RKO (cell line): ENCODE measurements at places on chromosomes 13 and 19.
A peak's percentile ranks its signal among the peaks of the same experiment; 100 is the strongest.

DNA sequence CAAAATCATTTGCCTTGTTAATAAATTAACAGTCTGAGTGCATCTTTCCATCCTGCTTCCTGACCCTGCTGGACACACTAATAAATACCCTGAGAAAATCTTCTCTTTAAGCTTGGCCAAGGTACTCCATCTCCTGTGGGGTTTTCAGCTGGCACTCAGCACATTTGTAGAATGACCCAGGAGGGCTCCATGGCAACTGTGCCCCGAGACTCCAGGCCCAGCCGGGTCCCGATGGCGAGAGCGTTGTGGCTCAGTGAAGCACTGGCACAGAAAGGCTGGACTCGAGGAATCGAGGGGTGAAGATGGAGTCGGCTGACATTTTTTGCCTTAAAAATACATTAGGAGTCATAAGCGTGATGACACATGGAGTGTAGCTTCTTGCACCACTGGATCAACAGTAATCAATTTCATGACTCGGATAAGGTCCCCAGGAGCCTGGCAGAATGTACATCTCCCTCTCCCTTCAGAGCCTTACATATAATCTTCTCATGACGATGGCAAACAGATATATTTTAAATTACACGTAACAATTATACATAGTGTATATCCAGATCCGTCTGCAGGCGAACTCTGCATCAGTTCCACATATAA lies 85.4 kb downstream of the SLC7A1 start:
- DNase-seq, result peak; percentile 48

- no peak for DNase-seq
Measured at GRCh38 chr13:42906257-42906656, 85.8 kb downstream of the EPSTI1 start.

DNA sequence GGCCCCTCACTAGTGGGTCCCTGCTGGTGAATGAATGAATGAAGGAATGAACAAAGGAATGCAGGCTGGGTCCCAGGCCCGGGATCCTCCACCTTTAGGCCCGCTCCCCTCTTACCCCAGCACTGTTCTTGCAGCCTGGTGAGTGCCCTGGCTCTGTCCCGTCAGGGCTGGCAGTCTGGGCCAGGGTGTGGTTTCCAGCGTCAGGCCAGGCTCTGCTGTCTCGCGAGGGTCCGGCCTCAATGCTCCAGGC lies 317 bp downstream of the LYL1 start:
- no peak for DNase-seq

DNA sequence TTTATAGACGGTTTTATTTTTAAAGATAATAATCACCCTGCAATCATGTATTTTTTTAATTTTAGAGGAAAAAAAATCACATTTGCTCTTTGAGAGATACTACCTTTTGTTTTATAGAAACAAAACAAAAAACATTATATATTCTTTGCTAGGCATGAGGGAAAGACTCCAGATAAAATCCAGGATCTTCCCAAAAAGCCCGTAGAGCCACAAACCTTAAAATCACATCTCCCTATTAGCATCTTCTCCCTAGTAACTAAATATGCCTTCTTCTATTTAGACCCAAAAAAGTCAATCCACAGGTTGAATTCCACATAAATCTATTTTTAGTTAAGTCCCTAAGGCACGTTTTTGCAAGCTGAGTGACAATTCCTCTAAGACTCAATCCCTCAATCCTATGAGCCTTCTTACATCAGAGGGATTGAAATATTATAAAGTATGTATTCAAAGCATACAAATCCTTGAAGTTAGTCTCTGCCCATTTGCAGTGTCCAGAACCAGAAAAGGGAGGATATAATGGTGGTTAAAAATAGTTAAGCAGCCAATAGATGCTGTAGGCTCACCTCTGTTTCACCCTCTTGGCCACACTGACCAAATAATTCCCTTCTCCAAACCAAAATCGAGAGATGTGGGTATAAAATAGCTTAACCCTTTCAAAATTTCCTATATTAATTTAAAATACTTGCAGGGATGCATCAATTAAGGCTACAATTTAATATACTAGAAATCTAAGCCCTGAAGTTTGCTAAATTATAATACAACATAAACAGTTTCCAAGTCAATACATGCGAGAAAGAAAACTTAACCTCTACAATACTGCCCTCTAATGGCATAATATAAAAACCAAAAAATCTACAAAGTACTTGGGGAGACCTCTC lies 64.0 kb downstream of the SERP2 start:
- peak; percentile 80 for DNase-seq

DNA sequence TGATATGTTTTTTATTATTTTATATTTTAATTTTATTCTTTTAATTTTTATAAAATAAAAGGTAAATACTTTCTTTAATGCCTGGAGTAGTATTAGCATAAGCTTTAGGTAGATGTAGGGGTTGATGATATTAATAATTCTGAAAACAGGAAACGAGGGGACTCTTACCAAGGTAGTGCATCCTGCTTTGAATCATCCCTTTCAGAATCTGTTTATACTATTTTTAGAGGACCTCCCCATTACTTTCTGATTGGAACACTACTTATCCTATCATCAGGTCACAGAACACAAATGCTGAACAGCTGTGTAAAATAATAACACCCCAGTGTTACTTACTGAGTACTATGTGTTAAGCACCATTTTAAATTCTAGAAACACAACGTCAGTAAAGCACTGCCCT lies 27.3 kb downstream of the COG6 start:
- DNase-seq, result no peak

- DNase-seq, result no peak
Measured at GRCh38 chr19:9009935-9010651, at the start of gene MUC16. TSS of gene MUC16 (minus strand) at chr19:9010409.

GRCh38 chr19:46992699-46993535 lies 26.7 kb upstream of the NPAS1 start:
- no peak for DNase-seq

DNA sequence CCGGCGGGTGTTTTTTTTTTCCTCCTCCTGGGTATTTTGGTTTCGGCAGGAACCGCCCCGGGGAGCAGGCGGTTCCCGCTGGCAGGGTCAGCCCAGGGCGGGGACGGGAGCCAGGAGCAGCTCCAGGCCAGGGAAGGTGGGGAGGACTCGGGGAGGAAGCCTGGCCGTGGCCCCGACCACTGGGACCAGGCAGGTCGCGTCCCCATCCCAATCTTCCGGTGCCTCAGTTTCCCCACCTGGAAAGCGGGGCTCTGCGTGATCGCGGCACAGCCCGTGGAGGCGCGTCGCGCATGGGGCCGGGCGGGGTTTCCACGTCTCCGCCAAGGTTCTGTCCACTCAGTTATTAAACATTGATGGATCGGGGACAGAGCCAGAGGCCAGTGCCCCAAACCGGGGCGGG lies 34.8 kb downstream of the IL12RB1 start:
- DNase-seq, result no peak

- DNase-seq, result no peak
Measured at GRCh38 chr13:47110141-47110540, 213.3 kb upstream of the HTR2A start.

- peak; percentile 78 for DNase-seq
Measured at GRCh38 chr13:110912651-110913051, 2.2 kb downstream of the ANKRD10 start.

DNA sequence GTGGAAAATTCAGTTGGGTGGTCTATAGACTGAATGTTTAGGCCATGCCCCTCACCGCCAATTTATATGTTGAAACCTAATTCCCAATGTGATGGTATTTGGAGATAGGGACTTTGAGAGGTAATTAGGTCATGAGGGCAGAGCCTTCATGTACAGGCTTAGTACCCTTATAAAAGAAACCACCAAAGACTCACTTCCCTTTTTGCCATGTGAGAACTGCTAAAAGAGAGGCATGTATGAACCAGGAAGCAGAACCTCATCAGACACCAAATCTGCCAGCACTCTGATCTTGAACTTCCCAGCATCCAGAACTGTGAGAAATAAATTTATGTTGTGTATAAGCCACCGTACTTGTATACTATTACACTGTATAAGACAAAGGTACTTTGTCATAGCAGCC lies 40.6 kb downstream of the UQCRFS1 start:
- DNase-seq, result no peak

- DNase-seq, result peak; percentile 87
Measured at GRCh38 chr13:39527961-39528660, 74.9 kb downstream of the LHFPL6 start.

DNA sequence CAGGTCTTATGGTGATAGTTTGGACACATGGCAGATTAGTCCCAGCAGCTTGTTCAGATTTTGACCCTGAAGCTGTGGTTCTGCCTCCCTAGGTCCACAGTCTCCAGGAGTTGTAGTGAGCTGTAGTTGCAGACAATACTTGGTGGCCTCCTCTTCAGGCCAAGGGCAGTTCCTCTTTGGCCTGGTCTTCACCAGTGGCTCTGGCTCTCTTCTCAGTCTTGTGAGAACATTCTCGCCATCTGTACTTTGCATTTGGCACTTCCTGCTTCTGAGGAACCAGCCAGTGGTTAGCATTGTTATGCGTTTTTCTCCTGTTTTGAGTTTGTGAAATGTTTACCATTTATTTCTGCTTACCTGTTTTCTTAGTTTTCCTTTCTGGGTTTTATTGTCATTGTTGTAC lies 40.7 kb downstream of the PCCA start:
- DNase-seq, result no peak

GRCh38 chr13:39037410-39037879 lies 444 bp downstream of the PROSER1 start:
- no peak for DNase-seq

DNA sequence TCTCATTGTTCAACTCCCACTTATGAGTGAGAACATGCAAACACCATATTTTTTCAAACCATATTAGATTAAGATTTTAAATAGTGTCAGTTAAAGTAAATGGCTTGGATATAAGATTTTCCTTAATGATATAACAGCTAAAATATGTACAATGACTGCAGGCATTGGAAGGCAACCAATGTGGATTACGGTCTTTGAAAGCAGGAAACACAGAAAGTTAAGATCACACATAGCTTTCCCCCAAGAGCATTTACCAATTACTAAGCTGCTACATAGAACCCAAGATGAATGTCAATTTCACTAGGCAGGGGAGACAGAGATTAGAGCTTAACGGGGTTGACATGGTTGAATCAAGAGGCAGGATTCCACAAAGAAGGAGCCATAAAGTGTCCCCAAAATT lies 173.2 kb upstream of the TRPC4 start:
- DNase-seq, result no peak

- no peak for DNase-seq
Measured at GRCh38 chr13:40539576-40540327, 126.7 kb downstream of the FOXO1 start.

DNA sequence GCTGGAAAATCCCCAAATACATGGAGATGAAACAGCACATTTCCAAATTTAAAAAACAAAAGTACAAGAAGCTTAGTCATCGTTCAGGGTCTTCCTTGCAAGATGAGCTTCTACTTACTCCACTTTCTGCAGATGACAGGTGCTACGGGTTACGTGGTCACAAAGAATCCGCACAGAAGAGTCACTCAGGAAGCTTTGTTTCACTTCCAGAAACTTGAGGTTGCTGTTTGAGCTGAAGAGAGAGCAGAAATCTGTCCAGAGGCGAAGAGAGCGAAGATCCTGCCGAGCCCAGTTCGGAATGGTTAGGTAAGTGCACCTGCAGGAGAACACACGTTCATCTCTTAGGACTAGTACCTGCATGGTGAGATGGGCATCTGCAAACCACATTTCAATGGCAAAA lies 9.4 kb downstream of the NLRP7 start:
- DNase-seq, result no peak

DNA sequence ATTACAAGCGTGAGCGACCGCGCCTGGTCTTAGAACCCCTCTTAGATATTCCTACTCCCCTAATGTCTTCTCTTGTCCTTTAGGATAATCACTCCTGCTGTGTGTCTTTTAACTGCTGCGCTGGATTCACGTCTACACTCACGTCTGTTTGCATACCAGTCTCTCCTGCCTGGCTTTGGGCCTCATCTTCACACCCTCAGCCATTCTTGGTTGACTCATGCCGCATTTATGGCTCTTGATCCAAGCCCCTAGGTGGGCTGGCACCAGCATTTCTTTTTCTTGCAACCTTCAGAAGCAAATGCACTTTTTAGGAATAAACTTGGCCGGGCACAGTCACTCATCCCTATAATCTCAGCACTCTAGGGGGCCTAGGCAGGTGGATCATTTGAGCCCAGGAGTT lies 22.7 kb downstream of the MYO9B start:
- DNase-seq, result no peak

DNA sequence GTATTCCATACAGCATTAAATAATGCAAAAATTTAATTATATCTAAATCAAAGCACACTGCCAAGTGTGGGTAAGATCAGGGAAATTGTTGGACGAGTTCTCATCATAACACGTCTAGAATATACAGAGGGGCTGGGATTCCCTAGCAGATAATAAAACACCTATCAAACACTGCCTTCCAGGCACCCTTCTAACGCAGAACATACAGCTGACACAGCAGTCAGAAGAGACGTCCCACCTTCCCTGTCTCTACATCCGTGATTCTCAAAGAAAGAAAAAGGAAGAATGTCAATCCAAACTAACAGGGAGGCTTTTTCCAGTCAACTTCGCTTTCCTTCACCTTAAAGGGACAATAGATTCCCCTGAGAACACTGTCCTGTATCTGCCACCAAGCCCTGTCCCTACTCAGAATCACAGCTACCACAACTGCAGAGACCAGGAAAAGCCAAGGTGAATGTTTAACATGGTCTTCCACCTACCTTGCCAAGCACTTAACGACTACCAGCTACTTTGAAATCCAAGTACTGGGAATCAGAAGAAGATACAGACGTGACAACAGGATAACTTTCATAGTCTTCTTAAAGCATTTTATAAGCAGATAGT lies 38.5 kb downstream of the TBC1D4 start:
- DNase-seq, result no peak

DNA sequence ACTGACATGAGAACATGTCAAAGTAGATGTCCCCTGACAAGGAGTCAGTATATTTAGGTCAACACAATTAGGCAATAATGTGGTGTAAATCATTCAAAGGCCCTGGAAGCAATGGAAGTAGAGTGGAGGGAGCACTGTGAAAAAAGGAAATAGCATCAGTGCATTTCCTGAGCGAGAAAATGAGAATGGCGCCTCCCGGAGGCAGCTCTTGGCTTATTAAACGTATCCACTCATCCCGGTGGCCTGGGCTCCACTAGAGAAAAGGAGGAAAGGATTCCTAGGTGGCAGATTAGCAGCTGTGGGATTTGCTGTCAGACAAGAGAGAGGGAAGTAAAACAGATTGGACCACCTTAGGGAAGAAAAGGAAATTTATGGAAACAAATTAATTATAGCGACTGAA lies 173.7 kb upstream of the TMTC4 start:
- no peak for DNase-seq
